ENCODE measurements at places on chromosomes 2 and 18.

- DNase-seq = no peak
Measured at GRCh38 chr18:22556222-22557167, 138.8 kb upstream of the CTAGE1 start.

DNA sequence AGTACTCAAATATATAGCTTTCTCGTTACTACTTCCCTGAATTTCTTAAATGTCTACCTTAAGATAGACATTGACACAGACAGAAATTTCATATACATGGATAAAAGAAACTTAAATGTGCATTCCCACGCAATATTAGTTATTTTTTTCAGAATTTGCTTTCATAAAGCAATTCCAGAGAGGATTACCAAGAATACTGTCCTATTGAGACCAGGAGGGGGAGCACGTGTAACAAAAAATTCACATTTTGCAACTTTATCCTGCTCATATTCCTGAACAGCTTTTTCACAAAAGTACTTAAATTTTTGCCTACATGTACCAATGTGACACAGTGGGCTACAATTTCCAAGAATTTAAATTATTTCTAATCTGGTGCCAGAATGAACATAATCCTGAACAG lies 30.7 kb upstream of the ERCC3 start:
- no peak for DNase-seq

- no peak for DNase-seq
Measured at GRCh38 chr2:197130318-197130717, 180.3 kb downstream of the ANKRD44 start.

DNA sequence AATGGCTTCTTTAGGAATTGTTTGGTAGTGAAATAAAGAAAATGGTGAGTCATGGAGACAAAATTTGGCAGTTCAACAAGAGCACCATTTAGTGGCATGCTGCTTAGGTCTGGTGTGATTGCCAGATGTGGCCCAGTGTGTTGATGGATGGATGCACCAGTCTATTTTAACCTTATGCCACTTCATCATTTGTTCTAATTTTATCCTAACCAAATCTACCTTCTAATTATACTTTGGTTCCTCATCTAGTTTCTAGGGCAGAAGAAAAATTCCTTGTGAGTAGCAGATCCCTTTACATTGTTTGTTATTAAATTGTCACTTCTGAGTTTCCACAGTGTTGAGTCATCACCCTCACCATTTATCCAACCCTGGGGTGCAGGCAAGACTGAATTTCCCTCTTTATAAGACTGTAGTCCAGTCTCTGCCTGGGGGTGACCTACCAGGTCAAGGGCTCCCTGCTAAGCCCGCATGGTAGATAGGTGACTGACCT lies 32.5 kb downstream of the NABP1 start:
- DNase-seq = no peak

- no peak for DNase-seq
Measured at GRCh38 chr2:136363900-136364299, 246.0 kb upstream of the CXCR4 start.

DNA sequence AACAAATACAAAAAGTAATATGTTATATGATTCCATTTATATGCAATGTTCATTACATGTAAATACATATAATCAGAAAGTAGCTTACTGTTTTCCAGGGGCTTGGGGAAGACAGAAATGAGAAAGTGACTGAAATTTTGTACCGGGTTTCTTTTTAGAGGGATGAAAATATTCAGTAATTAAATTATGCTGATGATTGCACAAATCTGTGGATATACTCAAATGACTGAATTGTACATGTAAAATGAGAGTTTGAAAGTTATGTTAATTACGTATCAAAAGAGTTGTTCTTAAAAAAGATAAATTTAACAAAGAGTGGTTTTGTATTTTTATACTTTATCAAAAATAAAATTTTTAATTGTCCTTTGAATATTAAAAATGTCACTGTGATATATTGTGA lies 856.3 kb downstream of the DSC3 start:
- no peak for DNase-seq

DNA sequence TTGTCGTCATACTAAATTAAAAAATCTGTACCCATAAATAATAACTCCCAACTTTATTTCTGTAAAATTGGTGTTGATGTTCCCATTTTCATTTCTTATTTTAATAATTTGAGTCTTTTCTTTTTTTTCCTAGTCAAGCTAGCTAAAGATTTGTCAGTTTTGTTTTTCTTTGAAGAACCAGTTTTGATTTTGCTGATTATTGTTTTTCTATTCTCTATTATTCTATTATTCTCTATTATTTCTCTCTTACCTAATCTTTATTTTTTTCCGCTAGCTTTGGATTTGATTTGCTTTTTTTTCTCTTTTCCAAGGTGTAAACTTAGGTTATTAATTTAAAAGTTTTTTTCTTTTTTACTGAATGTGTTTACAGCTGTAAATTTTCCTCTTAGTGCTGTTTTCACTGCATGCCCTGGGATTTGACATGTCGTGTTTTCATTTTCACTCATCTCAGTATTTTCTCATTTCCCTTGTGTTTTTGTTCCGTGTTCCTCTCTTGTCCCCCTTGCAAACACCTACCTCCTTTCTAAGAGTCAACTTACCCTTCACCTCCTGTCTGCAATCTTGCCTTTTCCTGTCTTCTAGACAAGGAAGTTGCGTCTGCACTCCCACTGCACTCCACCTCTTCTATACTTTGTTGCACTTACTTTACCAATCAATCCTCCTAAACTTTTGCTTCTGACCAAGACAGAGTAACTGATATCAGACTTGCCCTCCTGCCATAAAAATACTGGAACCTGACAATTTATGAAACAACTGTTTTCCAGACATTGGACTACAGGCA lies 18.8 kb downstream of the PSMG2 start:
- no peak for DNase-seq

DNA sequence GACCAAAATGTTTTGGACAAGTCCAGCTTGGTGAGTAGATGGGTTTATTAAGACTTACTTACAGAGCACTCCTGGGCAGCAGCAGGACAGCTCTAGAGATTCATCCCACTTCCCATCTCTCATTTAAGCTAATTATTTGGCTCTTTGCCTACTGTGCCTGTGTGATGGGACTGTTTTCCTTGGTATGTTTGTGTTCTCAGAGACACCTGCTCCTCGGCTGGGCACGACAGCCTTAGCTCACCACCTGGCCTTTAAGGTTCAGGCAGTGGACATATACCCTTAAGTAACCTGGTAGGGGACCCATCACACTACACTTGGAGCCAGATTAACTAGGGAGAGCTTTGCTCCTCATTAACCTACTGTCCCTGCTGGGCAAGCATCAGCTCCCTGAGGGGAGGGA lies 41.7 kb upstream of the EFEMP1 start:
- DNase-seq = no peak

- no peak for DNase-seq
Measured at GRCh38 chr2:216871333-216871934, 11.6 kb upstream of the TNP1 start.

DNA sequence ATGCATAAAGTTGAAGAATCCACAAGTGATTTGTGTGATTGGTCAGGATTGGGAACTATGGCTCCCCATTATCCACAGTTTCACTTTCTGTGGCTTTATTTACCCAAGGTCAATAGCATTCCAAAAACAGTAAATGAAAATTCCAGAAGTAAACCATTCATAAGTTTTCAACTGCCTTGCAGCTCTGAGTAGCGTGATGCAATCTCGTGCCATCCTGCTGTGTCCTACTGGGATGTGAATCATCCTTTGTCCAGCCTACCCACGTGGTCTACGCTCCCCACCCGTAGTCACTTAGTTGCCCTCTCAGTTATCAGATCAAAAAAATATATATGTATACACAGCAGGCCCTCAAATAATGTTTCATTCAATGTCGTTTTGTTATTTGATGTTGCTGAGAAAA lies 89.0 kb upstream of the DLGAP1 start:
- no peak for DNase-seq

DNA sequence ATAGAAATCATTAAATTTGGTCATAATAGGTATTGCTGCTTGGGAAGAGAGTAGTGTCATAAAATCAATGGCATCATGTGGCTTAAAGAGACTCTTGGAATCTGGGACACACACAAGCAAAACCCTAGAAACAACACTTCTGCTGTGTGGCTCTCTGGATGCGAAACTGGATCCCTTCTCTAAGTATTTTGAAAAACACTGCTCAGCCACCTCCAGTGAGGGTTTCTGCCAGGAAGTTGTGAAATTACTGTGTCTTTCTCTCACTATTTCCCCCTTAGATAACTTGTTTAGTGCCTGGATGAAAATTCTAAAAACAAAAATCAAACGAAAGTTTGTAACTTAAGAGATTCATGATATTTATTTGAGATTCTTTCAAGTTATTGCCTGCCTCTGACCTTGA lies 163.8 kb downstream of the RHBDD1 start:
- DNase-seq = no peak

DNA sequence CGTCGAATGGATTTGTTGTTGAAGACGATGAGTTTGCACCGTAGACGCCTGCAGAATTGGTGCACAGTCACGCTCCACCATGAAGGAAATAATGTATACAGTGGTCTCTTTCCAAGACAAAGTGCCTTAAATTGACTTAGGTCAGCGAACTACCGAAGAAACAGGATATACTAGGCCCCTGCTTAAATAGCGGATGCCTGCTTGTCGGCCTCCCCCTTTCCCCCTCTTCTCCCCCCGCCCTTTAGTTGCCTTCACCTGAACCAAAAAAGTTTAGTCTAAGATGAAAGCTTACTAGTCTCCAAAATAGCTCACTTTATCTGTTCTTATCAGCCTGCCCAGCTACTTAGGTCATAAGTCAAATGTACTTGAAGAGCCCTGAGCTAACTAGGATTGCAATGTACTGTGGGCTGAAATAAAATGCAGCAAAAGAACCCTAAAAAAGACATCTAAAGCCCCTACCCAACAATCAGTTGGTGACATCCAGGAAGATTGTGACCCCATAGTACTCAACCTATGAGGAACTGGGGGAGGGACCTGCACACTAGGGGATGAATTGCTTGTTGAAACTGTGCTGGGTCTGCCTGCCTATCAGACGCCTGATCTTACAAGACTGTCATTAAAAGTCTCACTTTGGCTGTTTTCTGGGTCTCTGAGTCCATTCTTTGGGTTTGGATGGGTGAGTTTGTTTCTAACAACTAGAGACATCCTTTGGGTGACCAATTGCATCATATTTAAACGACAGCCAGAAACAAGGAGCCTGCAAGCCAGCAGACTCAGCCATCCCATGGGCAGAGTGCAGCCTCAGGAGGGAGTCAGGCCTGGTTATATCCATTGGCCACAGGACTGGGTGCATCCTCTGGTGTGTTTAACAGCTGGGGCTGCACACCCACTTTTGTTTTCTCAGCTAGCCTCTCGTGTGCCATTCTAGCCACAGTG lies 14.5 kb downstream of the ACOXL start:
- no peak for DNase-seq

DNA sequence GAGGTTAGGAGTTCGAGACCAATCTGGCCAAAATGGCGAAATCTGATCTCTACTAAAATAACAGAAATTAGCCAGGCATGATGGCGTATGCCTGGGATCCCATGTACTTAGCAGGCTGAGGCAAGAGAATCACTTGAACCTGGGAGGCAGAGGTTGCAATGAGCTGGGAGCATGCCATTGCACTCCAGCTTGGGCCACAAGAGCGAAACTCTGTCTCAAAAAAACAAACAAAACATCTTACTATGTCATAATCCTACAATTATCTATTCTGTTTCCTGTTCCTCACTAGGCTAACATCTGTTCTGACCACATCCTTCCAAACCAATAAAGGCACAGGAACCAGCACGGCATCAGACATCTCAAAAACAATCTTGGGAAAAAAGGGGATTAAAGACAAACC lies 361.8 kb upstream of the UBE2E3 start:
- no peak for DNase-seq

DNA sequence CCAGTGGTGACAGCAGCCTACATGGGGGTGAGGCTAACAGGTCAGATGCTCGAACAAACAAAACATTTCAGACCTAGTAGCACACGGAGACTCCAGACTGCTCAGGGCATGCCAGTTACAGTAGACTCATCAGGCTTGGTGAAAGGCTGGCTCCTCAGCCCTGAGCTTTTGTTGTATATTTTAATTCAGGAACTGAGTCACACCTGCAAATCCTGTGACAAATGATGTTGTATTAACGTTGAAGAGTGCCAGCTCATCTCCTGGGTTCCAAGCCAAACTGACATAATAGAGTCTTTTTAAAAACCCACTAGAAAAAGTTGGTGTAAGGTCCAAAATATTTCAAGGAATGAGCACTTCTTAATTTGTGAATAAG lies 65.3 kb downstream of the C1D start:
- peak; percentile 34 for DNase-seq

DNA sequence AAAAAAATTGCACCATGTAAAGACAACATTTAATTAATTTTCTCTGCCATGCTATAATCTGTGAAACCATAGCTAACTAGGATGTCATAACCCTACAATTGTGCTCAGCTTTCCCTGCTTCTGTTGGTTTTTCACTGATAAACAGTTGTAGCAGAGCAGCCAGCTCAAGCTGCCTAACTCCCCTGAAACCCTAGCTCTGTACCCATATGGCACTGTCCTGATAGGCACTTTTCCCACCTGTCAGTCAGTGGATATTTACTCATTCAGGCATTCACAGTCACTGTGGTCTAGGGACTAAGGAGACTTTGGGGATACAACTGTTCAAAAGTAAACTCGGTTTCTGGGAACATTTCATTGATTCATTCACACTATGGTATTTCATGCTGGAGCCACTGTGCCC lies 407.0 kb downstream of the DSEL start:
- DNase-seq = no peak

DNA sequence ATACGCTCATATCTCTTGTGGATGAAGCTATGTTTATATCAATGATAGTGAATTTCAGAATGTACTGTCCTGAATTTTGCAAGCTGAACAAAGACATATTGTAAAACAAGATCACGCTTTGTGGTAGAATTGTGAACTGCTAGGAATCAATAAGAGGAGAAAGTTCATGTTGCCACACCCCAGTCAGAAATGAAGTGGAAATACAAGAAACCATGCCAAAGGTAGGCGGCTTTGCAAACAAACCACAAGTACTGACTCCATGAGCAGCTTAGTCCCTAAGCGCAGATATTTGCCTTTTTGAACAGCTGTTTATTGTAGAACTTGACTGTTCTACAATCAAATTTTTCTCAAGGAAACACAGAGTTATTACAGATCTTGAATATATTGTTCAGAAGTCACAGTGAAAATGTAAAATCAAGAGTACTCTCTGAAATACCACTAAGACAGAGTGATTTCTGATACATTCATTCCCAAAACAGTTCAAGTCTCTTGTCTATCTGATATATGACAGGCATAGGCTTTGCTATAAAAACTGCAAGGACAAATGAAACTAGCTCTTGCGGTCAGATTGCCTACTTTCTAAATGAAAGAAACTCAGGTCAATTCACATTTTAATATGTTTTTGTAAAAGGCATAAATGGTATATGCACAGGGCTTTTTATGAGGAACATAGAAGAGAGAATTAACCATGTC lies 120.9 kb upstream of the CDH19 start:
- no peak for DNase-seq

DNA sequence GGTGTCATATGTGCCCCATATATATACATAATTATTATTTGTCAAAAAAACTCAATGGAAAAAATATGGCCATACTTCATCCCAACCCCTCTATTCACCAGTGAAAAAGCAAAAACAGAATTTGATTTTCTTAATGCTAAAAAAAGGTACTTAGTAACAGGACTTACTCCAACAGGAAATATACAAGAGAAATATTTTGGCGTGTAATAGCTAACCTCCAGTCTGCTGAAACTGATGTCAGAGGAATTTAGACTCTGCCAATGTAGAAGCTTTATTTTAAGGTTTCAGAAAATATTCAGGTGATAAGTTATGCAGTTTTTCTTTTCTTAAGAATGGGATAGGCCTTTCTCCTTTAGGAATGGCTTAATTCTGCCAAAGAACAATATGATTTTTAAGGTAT lies 72.6 kb downstream of the TMEFF2 start:
- no peak for DNase-seq

Data from T1000 (cell line).